Osteocyte (in vitro differentiated cells): ENCODE measurements at places on chromosomes 13 and 19.

DNA sequence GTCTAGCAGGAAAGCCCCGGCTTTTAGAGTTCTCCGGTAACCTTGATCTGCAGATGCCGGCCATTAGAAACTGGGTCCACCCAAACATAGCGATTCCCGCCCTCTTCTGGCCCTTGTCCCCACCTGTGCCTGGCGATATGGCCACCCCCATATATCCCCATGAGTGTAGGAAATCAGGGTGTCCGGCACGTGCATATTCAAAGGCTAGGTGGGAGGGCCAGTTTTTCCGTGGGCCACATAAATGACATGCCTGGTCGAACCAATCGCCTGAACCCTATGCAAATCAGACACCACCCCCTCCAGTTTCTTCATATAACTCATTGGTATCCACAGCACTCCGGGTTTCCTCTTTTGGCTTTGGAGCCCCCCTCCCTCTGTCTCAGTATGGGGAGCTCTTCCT, 37.4 kb downstream of the ERICH4 start:
- no peak for DNase-seq

DNA sequence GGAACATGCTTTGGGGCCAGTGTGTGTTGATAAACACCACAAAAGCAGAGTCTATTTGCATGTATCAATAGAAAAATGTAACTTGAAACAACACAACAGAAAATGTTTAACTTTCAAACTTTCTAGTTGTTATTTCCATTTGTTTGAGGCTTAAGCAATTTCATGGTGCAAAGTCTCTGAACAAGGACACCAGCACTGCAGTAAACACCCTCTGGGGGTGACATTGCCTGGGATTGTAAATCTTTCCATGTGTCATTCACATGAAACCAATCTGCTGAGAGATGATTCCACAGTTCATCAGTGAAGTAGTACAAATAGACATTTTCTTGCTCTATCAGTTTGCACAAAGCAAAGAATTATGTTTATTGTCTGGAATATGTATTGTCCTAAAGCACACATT, 124.5 kb downstream of the ITGBL1 start:
- DNase-seq, result no peak

DNA sequence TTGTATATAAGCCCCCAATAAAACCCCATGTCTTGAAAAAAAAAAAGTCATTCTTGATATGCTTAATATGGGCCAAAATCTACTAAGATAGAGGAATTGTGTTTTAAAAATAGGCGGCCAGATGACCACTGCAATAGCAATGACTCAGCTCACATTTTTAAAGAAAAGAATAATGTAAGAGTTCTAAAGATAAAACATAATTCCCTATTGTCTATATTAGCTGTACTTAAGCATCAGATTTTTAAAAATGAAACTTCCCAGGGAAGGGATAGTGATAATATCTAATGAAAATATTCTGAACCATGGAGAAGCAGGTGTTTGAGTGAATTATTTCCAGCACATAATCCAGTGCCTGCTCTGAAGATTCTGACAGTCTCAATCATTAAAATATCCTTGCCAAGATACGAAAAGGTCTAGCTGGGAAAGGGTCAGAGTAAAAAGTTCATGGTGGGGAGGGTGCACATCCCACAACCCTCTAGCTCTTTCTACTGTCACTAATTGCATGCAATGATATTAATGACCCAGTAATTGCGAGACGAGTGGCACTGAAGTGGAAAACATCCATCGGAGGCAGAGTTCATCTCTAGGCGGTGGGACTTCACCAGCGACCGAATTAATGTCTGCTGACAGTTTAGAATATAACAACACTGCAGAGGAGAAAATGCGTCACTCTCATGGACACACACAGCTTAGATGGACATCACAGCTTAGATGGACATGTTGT, 31.6 kb downstream of the EFNB2 start:
- DNase-seq, result no peak

- DNase-seq, result no peak
Measured at GRCh38 chr19:34974646-34975045, 10.6 kb upstream of the ZNF792 start.

- DNase-seq, result no peak
Measured at GRCh38 chr19:35856546-35857149, at the start of gene KIRREL2. KIRREL2 (plus strand) TSS chr19:35856911; CDS start chr19:35857120, 209 bp downstream.

DNA sequence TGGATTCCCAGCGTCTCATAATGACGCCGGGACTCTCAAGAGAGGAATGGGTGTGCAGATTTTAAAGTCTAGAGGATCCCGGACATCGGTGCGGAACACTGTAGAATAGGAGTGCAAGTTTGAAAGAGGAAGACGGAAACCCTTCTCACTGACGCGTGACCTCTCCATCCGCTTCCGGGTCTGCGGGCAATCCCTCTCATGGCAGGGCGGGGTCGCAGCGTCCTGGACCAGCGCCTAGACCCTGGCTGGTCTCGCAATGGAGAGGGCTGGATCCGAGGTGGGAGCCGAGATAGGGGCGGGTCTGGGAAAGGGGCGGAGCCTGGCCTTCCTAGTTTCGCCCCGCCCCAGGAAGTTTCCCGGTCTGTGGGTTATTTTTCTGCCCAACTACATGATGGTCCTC, 4.6 kb upstream of the ZNF845 start:
- DNase-seq, result peak; percentile 72

GRCh38 chr13:52894413-52894812, 46.0 kb upstream of the PCDH8 start:
- DNase-seq, result no peak

- DNase-seq, result no peak
Measured at GRCh38 chr13:33286128-33286527, 573 bp upstream of the STARD13 start.

DNA sequence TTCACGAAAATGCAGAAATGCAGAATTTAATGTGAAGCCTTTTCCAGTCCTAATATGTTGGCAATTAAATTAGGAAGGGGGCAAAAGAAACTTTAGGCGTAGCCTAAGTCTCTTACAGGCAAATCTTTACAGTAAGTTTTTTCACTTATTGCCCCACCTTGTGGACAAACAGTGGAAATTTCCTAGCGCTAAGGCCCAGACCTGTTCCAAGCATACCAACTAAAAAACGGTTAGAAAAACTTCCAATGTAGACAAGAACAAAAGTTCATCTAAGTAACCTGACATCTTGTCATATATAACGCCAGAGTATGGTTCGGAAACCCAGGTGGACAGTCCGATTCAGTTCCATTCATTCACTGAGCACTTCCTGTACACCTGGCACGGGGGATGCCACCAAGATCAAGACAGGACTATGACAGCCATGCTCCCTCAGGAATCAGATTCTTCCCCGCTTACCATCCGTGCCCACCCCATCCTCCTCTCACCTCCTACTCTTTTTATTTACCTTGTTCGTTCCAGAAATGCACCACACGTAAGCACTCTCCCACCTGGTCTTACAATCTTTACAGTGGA, 4.9 kb downstream of the ZAR1L start:
- no peak for DNase-seq

- DNase-seq, result no peak
Measured at GRCh38 chr19:46514589-46515289, 19.1 kb upstream of the PNMA8B start.

- no peak for DNase-seq
Measured at GRCh38 chr13:73187106-73187505, 128.3 kb downstream of the KLF5 start.

GRCh38 chr13:32548837-32549236, 10.2 kb upstream of the N4BP2L2 start:
- no peak for DNase-seq

DNA sequence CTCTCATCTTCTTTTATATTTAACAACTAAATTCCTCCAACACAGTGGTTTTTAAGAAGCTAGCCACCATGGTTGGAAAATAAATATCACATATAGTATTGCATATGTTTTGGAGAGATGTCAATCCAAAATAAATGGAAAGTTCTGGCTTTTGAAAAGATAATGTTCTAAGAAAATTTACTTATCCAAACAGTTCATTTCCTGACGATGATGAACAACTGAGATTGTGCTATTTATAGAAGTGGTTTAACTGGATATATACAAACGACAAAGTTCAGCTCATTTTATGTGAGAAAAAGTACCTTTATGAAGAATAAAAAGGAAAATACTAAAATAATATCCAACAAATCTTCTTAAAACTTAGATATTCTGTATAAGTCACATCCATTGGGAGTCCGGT, 174.7 kb downstream of the MZT1 start:
- no peak for DNase-seq

DNA sequence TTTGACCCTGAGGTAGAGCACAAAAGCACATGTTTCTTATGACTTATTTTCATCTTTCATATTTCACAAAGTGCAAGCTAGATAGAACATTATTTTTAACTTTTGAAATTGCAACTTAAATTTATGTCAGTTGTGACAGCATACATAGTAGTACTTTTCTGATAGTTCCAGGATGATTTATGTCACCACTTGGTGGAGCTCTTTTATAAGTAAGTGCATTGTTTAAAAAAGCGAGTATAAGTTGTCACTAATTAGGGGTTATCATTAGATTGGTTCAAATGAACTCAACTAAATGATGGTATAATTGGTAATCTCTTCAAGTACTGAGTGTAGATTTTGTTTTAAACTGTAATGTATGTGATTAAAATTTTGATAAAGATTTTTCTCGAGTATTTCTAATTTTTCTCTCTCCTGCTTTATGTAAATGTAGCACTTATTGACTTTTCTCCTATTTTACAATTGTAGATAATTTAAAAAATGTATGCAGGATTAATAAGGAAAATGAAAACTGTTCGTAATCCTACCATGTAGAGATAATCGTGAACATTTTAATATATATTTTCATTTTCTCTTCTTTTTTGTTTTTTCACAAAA, 31.1 kb downstream of the RB1 start:
- no peak for DNase-seq

DNA sequence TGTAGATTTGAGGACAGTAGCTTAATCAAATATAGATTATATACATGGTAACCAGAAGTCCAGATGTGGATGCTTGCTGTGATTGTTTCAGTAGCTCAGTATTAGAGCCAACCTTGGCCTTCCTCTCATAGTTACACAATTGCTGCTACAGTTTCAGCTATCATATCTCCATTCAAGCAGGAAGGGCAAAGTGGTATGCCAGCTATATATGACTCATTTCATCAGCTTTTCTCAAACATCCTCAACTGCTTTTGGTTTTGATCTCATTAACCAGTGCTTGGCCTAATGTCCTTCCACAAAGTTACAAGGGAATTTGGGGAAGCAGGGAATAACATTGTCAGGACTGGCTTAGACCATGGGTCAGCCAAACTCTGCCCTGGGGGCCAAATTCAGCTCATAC, 73.0 kb upstream of the MAB21L1 start:
- DNase-seq, result no peak
